ENCODE measurements at places on chromosomes 3 and 15.
A peak's percentile ranks its signal among the peaks of the same experiment; 100 is the strongest.

DNA sequence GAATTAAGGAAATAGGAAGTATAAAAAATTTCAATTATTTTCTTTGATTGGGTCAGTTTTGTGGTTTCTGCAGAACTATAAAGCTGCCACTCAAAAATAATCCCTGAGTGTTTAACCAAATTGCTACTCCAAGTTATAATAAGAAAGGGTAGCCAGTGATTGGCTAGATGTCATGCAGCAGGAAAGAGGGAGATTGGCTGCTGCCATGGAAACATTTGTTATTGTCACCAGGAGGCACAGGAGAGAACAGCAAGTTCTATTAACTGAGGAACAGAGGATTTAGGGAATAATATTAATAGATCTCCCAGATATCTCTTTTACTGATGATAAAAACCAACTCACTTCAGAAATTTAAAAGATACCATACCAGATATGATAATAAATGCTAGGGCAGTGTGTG is 42.6 kb downstream of the CLDN1 start:
- DNase-seq = no peak

DNA sequence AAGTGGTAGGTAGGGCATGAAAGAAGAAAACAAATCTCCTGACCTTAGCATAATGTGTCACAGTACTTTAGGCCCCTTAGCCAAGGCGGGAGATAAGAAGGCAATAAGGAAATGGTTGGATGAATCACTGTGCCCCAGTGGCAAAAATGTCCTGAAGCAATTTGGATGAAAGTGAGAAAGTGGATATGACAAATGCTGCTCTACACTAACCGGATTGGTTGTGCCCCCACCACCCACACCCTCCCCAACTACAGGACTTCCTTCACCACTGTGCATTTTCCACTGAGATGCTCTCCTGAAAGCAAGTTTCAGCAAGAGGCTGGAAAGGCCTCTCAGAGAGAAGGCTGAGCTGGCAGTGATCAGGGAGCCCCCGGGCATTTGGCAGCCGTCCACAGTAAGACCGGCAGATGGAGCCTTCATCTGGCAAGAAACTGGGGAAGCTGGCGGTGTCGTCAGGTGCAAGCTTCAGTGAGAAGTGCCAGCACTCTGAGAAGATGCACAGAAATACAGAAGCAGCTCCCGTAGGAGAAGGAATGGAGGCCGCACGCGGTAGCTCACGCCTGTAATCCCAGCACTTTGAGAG is 63.8 kb downstream of the ATP1B3 start:
- peak; percentile 5 for DNase-seq

DNA sequence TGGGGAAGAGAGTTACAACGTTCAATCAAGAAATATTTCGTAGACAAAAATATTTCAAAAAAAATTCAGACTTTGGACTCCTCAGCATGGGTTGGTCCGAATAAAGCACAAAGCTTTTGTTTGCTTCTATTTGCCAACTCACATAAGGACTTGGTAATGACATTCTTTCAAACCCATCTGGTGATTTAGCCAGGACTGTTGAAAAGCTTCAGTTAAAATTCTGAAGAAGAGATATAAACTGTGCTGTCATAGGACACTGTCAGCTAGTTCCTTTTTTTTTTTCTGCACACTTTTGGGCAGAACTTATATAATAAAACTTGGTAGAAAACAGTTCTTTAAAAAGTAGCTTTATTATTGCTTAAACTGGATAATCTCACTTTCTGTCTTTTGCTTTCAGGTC is 660.8 kb upstream of the SGO1 start:
- DNase-seq = no peak

DNA sequence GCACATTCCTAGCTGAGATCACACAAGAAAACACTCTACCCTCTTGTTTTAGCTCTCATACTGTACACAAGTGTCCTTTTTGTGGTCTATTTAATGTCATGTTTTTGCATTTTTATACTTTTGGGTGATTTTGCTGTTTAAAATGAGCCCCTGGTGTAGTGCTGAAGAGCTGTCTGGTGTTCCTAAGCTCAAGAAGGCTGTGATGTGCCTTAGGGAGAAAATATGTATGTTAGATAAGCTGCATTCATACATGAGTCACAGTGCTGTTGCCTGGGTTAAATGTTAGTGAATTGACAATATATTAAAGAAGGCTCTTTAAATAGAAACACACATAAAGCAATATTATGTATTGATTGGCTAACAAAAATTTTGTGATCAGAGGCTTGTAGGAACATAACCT is 387.4 kb upstream of the C2CD4B start:
- no peak for DNase-seq

DNA sequence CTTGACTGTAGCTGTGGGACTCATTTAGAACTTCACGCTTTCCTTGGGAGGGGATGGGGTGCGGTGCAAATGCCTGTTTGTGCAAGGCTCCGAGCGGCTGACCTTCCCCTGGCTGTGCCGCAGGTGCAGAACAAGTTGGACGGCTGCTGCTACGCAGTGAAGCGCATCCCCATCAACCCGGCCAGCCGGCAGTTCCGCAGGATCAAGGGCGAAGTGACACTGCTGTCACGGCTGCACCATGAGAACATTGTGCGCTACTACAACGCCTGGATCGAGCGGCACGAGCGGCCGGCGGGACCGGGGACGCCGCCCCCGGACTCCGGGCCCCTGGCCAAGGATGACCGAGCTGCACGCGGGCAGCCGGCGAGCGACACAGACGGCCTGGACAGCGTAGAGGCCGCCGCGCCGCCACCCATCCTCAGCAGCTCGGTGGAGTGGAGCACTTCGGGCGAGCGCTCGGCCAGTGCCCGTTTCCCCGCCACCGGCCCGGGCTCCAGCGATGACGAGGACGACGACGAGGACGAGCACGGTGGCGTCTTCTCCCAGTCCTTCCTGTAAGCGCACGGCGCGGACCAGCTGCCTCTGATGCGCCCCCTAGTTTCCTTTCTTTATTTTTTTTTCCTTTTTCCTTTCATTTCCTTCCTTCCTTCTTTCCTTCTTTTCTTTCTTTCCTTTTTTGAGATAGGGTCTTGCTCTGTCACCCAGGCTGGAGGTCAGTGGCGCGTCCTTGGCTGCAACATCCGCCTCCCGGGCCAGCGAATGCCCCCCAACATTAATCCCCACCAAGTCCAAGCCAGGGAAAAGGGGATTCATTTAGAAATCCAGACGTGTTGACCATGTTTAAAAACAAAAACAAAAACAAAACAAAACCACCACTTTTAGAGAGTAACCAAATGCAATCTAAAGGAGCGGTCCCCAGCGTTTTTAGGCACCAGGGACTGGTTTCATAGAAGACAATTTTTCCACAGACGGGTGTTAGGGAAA is 42.7 kb downstream of the EIF2AK4 start:
- no peak for DNase-seq

DNA sequence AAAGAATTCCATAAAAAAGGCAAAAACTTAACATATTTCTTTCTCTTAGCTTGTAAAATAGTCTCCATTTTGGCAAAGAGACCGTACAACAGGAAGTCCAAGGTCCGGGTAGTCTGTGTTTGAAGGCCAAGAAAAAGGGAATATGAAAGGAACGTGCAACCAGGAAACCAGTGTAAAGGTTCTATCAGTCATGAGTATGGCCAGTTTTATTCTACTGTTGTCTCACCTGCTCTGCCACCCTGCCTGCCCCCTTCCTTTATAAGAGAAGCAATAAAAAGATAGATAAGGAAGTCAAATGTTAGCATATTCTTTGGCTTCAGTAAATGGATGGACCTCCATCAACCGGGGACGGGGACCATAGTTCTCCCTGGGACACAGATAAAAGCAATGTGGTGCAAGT is 370.6 kb upstream of the ROBO2 start:
- no peak for DNase-seq

DNA sequence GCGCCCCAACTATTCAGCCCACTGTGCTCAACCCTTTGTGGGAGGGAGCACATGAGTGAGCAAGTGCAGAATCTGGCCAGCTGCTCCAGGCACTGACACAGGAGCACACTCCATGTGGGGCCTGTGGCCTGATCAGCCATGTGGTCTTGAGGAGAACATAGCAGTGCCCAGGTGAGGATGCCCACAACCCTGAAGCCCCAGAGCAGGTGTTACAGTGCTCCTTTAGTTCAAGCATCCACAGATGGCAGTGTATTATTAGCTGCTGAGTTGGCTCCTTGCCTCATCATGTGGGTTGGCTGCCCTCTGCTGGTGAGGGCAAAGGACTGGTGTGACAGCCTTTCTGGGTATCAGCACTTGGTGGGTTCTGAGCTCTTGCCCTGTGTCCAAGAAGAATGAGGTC is 1588.2 kb downstream of the SI start:
- no peak for DNase-seq

GRCh38 chr3:128681369-128681829 is 30.8 kb upstream of the RPN1 start:
- DNase-seq = no peak

DNA sequence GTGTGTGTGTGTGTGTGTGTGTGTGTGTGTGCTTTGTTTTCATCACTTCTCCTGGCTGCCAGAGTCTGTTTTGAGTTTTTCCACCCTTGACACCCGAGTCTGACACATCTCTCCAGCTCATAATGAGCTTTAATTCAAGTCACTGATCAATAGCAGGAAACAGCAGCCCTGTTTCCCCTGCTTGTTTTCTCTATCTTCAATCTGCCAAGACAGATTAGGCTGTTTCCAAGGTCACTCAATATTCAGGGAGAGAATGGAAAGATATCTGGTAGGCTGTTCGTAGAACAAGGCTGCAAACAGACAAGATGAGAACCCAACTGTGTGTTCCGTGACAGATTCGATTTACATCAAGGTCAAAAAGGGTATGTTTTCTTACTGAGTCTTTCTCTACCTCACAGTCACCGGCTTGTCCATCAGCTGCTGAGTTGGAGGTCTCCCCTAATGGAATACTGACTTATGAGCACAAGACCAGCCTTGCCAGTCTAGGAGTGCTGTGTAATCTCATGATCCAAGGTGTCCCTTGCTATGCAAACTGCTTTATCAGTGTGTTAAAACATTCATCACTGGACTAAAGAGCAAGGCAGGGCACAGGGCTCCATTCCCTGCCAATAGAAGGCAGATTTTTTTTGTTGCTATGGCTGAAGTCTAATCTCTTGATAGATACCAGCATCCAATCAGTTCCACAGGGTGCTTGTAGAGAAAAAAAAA is 187.9 kb upstream of the LMCD1 start:
- no peak for DNase-seq

- no peak for DNase-seq
Measured at GRCh38 chr3:127040216-127040615, 57.3 kb downstream of the PLXNA1 start.

- DNase-seq = no peak
Measured at GRCh38 chr3:151721294-151721693, 12.4 kb upstream of the AADACL2 start.

DNA sequence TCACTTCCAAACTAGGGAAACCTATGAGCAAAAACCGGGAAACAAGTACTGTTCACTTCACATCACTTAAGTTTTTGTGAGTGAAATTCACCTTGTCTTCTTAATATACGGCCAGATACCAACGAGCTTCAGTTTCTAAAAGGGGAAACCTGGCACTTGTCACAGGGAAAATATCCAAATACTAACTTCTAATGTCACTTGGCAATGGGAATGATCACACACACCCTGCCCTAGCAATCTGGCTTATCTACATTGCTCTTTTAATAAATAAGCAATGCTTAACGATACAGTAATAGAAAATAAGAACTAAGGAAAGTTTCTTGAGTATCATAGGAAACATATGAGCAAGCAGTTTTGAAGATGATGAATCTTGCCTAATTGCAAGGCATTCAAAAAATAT is 34.6 kb upstream of the PLOD2 start:
- no peak for DNase-seq

GRCh38 chr15:96521386-96521785 is 190.9 kb downstream of the NR2F2 start:
- no peak for DNase-seq

DNA sequence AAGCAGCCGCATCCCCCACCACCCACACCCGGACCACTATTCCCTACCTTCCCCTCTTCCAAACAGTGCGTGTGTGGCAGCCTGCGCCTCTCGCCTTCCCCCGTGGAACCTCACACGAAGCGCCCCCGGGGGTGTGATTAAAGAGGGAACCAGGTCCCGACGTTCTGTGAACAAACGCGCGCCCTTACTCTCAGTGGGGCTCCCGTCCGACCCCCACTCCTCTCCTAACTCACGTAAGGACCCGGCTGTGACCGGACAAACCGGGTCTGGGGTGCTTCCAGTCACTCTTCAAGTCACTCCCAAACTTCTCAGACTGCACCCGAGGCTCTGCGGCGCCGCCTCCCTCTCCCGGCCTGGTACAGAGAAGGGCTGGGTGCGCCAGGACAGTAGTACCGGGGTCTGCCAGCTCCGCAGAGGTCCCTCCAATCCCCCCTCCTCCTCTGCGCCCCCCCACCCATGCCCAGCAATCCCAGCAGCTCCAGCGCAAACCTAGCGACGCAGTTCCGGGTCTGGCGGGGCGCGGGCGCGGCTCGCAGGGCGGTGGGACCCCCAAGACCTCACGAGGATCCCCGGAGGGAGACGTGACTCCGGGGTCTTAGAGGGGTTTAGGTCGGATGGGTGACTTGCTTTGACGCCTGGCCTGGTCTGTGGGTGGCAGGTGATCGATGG is 574 bp downstream of the DUOXA1 start:
- no peak for DNase-seq

GRCh38 chr15:34754171-34754601 is 612 bp downstream of the GJD2 start:
- no peak for DNase-seq

DNA sequence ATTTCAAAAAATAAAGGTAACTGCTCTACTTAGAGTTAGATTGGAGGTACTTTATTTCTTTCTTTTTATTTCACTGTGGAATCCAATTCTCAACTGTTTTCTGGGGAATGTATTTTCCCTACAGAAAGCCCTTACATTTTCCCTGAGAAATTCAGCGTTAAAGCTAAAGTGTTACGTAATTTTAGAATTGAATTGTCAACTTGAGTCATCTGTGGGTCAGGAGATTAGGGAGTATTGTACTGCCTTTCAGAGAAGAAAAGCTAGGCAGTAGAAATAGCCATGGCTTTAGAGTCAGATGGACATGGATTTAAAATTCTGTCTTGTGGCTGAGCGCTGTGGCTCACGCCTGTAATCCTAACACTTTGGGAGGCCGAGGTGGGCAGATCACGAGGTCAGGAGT is 728.6 kb downstream of the ROBO1 start:
- DNase-seq = no peak

DNA sequence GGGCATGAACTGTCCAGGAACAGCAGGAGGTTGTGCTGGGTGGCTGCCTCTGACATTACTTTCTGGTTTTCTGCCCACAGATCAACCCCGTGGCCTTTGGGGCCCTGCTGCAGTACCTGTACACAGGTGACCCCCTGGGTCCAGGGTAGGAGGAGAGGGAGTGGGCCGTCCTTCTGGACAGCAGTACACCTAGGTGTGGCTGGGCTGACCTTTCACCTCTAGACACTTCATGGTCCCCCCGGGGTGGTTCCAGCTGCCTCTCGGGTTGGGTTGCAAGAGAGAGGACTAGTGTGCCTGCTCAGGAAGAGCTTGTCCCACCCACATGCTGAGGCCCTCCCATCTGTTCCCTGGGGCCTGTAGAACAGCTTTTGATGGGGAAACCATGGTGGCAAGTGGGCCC is 3.7 kb downstream of the ABTB1 start:
- no peak for DNase-seq

DNA sequence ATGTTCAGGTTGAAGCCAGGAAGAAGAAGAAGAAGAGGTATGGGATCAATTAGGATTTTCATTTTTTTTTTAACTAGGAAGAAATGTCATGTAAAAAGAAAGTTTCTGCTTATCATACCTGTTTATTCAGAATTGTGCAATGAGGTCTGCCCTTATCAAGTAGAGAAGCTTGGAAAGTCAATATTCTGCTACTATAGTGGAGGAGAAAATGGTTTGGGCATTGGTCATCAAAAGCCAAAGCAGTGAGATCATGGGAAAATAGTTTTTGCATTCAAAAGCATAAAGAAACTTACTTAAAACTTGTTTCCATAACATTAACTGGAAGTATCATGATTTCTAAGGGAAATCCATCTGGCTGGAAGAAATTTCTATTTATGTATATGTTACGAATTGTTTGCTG is 1239.2 kb downstream of the NSUN3 start:
- DNase-seq = no peak
